ENCODE measurements at places on chromosomes 7 and 10.

DNA sequence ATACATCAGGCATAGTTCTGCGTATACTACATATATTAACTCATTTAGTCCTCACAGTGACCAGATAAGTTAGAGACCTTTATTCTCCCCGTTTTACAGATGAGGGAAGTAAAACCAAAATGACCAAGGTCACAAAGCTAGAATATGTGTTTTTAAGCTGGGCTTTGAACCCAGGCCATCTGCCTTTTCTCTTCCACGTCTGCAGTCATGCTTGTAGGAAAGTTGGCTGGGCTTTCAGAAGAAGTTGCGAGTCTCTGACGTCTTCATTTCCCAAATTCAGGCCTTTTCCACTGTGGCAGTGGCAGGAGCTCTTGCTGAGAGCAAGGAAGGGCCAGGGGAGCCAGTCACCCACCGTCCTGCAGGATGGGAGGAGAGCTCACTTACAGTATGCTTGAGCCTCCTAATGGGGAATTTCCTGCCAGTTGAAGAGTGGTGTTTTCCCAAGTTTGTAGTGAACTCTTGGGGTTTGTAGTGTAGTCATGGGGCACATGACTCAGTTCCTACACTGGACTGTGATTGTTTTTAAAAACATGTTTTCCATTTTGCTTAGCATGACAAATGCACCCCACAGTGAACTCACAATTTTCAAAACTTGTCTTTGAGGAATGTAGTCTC, 34.2 kb downstream of the CYP17A1 start:
- no peak for DNase-seq

- no peak for DNase-seq
Observed at GRCh38 chr10:82738592-82738991, 863.6 kb downstream of the NRG3 start.

DNA sequence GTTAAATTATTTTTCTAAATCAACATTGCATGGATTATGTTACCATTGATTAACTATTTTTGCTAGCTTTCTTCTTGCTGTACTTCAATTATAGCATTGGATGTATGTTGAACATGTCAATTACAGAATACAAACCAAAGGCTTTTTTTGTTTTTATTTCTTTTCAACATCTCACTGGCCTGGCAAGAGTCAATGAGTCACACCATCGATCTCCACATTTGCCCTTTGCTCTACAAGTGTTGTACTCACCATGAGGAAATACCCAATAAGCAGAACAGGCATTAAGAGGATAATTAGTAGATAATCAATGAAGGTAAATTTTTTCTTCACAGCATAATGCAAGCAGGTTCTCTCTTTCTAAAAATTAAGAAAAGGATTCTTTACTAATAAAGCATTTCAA, 23.3 kb downstream of the ANKRD22 start:
- no peak for DNase-seq

GRCh38 chr7:14851610-14852009, 50.9 kb downstream of the DGKB start:
- no peak for DNase-seq

DNA sequence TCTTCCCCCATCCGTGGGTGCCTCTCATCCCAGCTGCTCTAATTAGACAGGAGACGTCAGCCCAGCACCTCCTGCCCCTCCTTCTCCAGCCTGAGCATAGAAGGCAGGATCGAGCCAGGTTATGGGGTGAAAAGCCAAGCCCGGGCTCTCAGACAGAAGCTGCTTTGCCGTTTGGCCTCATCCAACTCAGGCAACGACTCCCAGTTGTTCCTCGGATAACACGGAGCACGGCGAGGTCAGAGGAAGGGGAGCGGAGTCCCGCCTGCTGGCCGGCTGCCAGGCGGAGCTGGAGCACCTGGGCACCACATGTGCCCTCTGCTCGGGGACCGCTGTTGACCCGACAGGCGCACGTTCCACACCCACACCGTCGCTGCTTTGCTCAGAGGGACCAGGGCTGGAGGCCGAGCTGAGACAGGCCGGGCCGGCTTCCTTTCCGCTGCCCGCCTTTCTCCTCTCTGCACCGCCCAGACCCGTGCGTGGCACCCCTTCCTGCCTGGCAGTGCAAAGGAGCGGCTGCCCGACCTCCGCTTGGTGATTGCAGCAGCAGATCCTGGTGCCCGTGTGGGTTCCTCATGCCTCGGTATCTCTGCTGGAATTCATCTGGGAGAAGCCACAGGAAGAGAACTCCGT, 21.6 kb upstream of the UNCX start:
- DNase-seq: no peak

- no peak for DNase-seq
Observed at GRCh38 chr7:128781126-128781525, 5.5 kb upstream of the OPN1SW start.

GRCh38 chr10:29598851-29599311, 35.9 kb downstream of the SVIL start:
- no peak for DNase-seq

DNA sequence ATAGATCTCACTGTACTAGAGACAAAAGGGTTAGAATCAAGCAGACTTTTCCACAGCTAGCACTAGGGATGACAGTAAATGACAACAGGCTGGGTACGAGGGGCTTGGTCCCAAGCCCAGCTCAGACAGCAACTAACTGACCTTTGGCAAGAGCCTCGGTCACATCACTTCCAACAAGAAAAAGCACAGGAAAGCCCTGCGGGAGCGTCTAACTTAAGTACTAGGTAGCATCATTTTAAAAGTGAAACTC, 22.8 kb downstream of the CALML3 start:
- DNase-seq: no peak

GRCh38 chr7:19530261-19530660, 178.6 kb downstream of the POLR1F start:
- no peak for DNase-seq

DNA sequence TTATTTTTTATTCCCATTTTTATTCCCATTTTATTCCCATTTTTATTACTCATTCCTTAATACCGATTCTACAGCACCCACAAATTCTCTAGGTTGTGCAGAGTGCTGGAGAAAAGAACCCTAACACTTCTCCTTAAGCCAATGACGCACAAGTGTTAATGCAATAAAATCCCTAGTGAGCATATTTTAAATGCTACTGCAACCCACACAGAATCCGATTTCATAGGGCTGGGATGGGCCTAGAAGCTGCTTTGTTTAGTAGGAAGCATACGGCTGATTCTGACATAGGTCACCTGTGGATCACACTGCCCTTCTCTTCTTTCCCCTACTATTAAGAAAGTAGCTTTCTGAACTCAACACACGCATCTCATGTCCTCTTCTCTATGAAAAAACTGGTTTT, 45.1 kb upstream of the CABCOCO1 start:
- no peak for DNase-seq

DNA sequence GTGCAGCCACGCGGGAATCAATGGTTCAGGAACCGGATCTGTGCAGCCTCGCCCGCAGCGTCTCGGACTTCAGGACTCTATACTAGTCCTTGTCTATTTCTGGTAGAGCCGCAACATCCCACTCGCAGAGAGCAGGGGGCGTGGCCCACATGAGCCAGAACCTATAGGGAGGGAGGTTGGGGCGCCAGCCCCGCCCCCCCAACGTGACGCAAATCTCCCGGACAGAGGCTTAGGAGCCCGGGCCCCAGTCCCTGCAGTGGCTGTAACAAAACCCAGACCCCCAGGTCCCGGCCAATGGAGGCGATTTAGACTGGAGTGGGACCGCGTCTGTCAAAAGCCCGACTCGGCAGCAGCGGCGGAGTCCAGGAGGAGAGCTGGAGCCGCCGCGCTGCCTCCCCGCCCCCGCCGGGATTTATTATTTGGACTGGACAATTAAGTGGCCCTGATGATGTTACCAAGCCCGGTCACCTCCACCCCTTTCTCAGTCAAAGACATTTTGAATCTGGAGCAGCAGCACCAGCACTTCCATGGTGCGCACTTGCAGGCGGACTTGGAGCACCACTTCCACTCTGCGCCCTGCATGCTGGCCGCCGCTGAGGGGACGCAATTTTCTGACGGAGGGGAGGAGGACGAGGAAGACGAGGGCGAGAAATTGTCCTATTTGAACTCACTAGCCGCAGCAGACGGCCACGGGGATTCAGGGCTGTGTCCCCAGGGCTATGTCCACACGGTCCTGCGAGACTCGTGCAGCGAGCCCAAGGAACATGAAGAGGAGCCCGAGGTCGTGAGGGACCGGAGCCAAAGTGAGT, at the start of gene NKX2-3:
Gene NKX2-3 (plus strand): TSS at position 256 of the 809 bp plus-strand sequence. CDS start 190 bp downstream, at position 446.
- DNase-seq: no peak

GRCh38 chr7:3892157-3892556, 591.1 kb downstream of the SDK1 start:
- DNase-seq: no peak

DNA sequence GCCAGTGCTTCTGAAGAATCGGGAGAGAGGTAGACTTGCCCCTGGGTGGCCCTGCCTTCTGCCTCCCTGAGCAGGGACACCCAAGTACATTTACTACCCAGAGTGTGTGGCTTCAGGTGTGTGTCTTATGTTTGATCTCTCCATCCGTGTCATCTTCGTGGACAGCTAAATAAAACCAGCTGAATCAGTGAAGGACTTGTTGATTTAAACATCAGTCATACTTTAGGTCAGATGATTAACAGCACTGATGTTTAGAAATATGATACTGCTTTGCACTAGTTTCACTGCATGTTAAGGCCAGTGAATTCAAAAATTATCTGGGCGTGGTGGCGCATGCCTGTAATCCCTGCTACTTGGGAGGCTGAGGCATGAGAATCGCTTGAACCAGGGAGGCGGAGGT, 4.0 kb downstream of the MTG1 start:
- no peak for DNase-seq

DNA sequence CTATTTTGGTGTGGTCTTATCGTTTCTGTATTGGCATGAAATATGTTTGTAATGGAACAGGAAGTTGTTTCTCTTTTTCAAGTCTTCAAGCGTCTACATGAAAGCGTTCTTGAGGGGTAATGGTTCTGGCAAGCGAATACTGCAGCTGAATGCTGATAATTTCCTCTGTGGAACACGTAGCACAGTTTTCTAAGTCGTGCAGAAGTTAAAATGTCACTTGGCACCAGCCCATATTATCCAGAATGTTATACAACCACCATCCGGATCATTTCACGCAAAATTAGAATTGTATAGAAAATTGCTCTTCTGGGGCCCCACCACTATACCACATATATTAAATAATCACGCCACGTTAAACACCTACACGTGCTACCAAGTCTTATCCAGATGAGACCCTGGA, 354.3 kb downstream of the CALN1 start:
- DNase-seq: no peak

DNA sequence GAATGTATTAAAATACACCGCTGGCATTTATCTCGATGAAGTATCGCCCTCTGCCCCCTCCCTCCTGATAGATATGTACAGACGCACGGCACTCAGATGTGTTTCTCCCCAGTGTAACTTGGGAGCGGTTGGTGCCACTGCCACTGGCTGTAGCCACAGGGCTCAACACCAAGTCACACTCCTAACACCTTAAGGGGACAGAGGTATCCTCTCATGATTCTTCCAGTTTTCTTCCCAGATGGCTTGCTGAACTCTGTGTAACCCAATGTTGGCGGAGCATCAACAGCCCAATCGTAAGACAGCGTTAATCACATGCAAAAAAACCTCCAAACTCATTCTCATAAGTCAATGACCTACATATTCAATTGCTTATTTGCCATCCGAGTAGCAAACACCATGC, 35.5 kb downstream of the CTBP2 start:
- no peak for DNase-seq

DNA sequence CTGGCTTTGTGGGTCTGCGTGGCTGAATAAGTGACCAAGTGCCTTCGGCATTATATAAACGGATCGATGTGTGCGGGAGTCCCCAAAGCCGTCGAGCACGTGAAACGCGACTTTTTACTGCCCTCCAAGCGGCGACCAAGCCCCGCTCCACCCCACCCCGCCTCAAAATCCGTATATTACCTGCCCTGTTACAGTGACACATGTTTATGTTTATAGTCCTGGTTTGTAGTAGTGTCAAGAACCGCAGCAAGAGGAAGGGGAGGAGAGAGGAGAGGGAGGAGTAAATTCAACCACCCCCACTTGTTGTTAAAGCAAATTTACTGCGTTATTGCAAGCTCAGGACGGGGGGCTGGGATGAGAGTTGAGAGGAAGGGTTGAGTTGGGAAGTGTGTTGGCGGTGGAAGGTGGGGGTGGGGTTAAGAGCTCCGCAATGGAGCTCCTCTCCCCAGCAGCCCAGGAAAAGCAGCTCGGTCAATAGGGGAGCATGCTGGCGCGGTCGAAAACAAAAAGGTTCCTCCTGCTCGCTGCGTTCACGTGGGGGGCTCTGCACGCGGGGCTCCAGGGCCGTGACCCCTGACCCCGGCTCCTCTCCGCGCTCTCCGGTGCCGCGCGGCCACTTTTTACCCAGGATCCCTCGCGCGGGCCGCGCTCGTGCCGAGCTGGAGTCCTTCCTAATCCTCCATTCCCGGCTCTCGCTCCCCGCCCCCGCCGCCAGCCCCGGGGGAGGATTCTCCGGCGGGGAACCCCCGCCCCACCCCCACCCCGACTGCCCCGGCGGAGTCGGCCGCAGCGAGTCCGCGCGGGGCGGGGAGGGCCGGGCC, at the start of gene SKIDA1:
Gene SKIDA1 (minus strand): TSS at position 316 of the 821 bp plus-strand sequence. CDS start 7,860 bp downstream, outside the sequence.
- peak; percentile 86 for DNase-seq

DNA sequence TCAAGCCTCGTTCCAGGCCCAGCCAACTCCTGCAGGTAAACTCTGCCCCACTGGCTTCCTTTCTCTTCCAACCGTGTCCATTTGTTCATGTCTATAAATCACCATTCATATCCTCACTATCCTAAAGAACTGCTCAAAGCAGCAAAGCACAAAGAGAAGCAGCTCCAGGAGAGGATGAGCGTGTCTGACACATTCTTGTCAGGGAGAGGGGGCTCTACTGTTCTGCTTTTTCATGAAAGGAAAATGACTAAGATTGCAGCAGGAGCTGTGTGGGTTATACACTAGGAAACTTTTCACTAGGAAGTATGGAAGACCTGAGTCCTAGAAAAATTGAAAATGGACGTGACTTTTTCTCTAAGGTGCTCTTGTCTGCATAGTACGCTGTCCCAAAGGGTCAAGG, 16.7 kb downstream of the AGFG2 start:
- no peak for DNase-seq

DNA sequence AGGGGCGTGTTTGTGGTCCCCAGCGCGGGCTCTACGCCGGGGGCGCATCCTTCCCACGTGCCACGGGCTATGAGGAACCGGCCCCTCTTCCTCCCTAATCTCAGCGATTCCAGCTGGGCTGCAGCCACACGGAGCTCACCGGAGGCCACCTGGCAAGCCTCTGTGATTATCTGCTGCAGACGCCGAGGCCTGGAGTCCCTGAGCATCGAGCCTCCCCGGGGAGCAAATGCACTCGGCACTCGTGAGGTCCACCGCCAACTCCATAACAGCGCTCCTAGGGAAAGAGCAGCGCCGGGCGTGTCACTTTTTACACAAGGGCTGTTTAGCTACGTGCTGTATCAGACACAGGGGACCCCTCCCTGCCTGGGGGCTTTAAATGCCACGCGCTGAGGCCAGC, 101.2 kb downstream of the DYNC2I1 start:
- no peak for DNase-seq

DNA sequence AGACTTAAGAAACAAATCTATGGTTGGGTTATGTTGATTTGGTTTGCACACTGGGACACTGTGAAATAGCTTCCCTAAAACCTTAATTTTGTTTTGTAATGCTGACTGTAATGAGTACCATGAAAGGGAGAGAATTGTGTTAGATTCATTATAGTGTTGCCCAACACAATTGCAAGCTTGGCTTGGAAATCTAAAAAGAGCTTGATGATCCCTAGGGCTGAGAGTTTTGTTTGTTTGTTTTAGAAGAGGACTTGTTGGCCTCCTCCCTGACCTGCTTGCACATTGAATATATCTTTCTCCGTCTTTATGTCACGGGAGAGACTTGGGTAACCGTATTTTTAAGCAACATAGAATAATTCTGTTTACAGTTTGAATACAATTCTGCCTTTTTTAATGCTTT, 410.1 kb downstream of the ARL4A start:
- DNase-seq: no peak

- DNase-seq: no peak
Observed at GRCh38 chr10:124624466-124624865, 119.7 kb downstream of the FAM53B start.

Measured in cortex of kidney (tissue), 1 donor.